ENCODE measurements at places on chromosomes 13 and 19.

- DNase-seq = no peak
Measured at GRCh38 chr19:46867170-46867569, 6.4 kb downstream of the ARHGAP35 start.

DNA sequence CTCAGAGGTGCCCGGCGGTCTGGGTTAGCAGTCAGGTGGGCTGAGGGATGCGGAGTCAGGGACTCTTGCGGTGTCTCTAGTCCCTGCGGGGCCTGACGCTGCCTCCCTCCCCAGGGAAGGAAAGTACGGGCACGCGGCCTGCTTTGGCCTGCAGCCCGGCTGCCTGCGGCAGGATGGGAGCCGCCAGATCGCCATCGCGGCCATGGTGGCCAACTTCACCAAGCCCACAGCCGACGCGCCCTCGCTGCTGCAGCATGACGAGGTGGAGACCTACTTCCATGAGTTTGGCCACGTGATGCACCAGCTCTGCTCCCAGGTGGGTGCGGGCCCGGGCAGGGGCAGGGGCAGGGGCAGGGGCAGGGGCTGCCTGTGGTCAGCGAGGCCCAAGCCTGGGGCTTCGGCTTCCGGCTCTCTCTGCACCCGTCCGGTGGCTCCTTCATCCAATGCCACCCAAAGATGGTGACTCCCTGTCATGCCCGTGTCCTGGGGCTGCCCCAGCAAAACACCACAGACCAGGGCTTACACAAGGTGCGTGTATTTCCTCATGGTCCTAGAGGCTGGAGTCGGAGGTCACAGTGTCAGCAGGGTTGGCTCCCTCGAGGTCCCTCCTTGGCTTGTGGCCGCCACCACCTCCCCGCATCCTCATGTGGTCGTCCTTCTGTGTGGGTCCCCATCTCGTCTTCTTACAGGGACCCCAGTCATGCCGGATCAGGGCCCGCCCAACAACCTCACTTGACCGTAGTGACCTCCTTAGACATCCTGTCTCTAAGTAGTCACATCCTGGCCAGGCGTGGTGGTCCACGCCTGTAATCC is 11.3 kb upstream of the ZNF554 start:
- no peak for DNase-seq

DNA sequence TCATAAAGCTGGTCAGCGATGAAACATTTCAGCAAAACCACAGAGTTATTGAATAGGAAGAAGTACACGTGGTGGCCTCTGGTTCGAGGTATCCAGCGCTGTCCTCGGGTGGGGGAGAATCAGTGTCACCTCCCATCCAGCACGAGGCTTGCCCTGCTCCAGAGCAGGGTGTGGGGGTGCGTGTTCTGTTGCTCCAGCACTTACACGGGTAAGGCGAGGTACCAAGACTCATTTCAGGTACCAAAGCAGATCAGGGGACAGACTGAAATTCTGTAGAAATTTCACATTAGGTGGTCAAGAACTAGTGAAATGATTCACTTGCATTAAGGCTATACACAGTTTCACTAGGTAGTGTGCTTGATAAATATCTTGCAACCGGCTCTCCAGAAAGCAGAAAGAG is 164.2 kb upstream of the SOX1 start:
- DNase-seq = no peak

DNA sequence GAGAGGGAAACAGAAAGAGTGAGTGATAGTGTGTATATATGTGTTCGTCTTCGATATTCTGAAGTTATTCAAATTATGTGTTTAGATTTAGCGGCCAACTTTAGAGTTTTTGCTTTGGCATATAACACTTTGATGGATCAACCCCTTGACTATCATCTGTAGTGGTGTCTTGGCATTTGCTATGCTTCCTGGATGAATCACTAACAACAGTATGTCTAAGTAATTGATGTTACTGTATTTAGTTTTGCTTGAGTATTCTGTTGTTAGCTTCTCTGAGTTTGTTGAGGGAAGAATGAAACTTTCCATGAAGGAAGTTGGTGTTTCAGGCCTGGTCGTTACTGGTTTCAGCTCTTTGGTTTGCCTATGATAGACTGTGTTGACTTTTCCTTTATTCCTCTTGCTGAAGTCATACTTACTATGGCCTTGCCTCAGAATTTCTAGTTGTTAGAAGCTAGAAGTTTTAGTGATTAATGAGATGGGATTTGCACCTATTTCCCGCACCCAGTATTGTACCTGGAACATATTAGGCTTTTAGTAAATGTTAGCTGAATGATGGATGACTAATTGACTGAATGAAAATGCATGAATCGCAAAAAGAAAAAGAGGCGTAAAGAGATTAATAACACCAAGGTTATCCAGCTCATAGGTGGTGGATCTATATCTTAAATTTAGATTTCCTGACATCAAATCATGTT is 20.7 kb downstream of the NDFIP2 start:
- DNase-seq = no peak

- DNase-seq = no peak
Measured at GRCh38 chr13:33119022-33119781, 103.0 kb downstream of the KL start.

DNA sequence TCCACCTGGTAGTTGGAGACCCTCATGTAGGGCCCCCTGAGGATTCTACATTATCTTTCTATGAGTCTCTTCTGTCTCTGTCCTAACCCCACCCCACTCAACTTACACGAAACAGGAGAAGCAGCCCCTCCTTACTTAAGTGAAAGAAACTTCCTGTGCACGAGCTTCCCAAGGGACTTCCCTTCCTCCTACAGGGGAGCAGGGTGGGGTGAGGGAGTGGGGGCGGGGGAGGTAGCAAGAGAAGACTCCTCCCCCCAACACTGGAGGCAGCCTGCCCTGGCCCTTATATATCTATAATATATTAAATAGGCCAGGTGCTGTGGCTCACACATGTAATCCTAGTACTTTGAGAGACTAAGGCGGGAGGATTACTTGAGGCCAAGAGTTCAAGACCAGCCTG is 5.5 kb upstream of the PDE4C start:
- DNase-seq = no peak

GRCh38 chr19:37932985-37933936 is 26.3 kb downstream of the SIPA1L3 start:
- DNase-seq = no peak

GRCh38 chr19:7722231-7722651 is 9.7 kb downstream of the CLEC4G start:
- DNase-seq = no peak

DNA sequence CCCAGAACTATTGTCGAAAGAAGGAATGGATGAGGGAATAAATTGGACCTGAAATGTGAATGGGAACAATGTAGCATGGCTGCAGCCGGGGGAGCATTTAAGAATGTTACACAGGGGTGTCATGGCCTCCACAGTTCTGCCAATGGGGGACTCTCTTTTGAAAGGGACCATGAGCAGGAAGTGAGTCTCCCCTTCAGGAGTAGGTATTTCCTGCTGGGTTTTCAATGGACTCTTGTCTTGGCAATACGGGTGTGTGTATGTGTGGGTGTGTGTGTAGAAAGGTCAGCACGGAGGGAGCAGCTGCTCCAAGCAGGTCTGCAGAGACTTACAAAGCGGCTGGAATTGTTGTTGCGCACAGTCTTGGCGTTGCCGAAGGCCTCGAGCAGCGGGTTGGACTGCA is 24.4 kb downstream of the MYO1F start:
- DNase-seq = no peak

DNA sequence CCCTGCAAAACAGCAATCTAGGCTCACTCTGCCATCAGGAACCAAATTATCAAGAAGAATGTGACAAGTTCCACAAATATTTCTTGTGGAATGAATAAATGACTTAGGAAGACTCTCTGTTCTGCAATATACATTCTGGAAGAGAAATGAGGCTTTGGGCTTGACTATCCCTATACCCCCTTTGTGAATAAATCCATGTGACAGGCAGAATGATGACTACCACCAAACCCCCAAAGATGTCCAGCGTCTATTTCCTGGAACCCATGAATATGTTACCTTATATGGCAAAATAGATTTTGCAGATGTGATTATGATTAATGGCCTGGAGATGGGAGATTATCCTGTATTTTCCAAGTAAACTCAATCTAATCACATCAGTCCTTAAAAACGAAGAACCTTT is 139.3 kb downstream of the ENOX1 start:
- no peak for DNase-seq

GRCh38 chr19:12792853-12793289 is 1.6 kb downstream of the JUNB start:
- no peak for DNase-seq

- DNase-seq = no peak
Measured at GRCh38 chr19:31501427-31502195, 152.4 kb upstream of the TSHZ3 start.

DNA sequence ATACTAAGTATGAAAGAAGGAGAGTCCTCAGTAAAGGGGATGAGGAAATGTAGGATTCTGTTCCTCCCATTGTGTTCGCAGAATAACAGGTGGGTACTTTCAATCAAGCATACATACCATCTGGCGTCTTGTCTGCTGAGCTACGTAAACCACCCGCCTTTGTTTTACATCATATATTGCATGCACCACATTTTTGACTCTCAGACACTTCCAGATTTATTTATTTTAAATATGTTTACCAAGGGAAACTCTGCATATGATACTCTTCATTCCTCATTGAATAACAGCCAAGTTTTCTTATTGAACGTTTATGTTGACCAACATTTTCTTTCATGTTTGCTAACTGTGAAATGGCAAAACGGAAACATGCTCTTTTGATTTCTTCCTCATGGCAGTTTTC is 174.1 kb downstream of the FGF14 start:
- DNase-seq = no peak

DNA sequence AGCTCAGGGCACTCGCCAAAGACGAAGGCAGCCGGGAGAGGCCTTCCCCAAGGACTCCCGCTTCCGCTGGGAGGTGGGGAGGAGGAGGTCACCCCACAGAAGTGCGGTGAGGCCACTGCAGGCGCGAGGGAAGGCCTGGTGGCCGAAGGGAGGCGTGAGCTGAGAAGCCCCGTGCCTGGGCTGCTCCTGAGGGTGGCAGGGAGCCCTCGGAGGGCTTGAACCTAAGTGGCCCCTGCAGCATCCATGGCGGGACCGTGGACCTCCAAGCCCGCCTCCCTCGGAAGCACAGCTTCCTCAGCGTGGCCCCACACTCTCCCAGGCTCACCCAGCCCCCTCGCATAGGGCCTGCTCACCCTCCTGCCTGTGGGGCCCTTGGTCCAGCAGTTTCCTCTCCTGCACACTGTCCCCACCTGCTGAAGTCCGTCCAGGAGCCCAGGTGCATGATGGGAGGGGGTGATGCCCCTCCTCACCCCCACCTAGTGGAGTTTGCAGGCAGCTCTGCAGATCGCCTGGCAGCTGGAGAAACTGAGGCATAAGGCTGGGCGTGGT is 25.9 kb downstream of the EFNA2 start:
- DNase-seq = no peak

GRCh38 chr13:39102981-39103490 is 64.8 kb downstream of the NHLRC3 start:
- DNase-seq = no peak
